Stimulated activated CD8-positive, alpha-beta memory T cell treated with anti-CD3 and anti-CD28 coated beads, Interleukin-7, amount 100 ng/mL, for 4 hours (primary cell): ENCODE measurements at places on chromosomes 7 and 10.

DNA sequence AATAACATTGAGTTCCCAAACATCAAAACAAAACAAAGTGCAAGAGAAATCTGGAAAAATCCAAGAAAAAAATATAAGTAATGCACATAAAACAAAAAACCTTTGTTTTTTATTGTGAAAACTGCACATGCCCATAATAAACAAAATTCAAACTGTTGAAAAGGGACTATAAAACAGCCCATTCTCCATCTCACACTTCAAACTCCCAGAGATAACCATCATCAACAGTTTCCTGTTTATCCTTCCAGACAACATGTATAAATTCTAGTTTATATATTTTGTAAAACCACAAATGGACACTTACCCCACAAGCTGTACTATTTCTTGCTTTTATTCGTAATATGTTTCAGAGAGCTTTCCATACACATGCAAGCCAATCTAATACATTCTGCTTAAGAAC is 79.3 kb downstream of the DPY19L1 start:
- DNase-seq, result no peak

- DNase-seq, result no peak
These were observed 5.8 kb upstream of the KCNH2 start for GRCh38 chr7:150983893-150984368.

GRCh38 chr7:65233409-65234034 is 140.1 kb upstream of the ZNF92 start:
- no peak for DNase-seq

DNA sequence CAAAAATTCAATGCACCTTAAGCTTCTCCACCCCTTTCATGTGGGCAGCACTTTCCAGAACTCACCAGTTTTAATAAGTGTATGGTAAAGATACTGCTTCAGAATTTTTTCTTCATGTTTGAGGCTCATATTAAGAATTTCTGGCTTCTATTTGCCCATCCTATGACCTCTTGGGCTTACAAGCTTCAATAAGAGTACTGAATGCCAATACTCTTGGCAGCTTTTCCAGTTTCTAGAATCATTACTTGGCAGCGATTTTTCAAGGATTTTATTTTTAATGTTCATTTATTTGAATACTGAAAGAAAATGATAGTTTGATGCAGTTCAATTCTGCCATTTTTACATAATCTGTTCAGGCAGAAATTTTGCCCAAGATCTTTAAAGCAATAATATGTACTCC is 242.1 kb upstream of the KCND2 start:
- no peak for DNase-seq

GRCh38 chr10:71362141-71362540 is 34.6 kb upstream of the CDH23 start:
- no peak for DNase-seq

DNA sequence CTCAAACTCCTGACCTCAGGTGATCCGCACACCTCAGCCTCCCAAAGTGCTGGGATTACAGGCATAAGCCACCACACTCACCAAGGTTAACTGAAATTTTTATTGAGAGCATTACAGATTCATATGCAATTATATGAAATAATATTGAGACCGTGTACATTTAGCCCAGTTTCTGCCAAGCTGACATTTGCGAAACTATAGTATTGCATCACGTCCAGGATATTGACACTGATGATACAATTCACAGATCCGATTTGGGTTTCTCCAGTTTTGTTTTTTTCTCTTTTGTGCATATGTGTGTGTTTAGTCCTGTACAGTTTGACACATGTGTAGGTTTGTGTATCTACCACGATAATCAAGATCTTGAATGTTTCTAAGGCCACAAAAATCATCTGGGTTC is 627.9 kb upstream of the FOXK1 start:
- no peak for DNase-seq

DNA sequence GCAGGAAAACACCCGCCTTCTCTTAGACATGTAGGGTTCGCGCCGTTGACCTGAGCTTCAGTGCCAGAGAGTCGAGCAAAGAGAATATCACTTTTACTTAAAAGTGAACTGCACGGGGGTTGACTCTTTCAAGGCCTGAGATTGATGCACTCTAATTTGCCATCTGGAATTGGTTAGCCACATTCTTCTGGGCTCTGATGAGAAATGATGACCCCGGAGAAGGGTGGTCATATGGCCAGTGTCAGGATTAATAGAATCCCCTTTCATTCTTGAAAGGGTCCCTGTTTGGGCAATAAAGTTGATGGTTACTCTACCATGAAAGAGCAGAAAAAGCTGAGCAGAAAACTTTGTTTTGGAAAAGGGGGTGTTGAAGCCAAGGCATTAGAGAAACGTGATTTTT is 31.2 kb downstream of the GRK5 start:
- no peak for DNase-seq

DNA sequence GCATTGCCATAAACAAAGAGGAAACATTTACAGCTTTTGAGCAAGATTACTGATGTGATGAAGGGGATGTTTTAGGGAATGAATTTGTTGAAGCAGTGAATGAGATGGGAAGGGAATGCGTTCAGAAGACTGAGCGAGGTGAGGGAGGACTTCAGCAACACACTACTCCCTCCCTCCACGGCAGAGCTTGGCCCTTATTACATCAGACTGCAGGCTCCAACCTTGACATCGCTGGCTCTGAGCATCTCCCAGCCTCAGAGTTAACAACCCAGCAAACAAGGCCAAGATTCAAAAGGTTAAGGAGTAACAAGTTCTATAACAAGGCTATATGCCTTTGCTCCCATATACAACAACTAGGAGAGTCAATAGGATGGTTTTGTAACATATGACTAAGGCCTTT is 164.4 kb downstream of the ELMO1 start:
- DNase-seq, result no peak

DNA sequence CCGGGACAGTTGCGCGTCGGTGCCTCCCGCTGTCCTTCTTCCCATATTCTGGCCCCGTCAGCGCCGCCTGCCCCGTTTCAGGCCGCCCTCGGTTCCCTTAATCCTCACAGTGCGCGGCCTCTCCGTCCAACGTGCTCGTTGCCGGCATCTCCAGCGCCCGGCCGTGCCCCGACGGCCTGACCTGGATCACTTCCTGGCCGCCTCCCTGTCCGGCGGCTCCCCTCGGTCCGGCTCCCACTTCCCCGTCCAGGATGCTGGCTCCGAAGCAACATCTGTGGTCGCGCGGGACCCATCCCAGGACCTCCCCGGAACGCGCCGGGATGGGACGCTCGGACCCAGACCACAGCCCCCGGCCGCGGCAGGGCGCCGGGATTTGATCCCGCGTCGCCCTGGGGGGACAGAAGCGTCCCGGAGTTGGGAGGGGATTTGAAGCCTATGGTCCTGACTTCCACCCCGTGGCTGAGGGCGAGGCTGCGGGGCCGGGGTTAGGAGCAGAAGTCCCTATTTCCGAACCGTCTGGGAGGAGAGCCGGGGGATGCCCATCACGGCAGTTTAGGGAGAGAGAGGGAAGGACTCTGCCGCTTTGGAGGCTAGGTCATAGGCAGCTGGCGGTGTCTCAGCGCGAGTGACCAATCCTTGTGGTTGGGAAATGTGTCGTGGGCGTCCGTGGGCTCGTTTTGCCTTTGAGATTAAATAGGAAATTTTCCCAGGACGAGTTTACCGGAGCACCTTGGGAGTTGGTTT is 53.8 kb downstream of the KCTD7 start:
- DNase-seq, result no peak

- no peak for DNase-seq
These were observed 14.4 kb upstream of the GPR15LG start for GRCh38 chr10:84159076-84159685.

GRCh38 chr7:29434380-29434768 is 129.3 kb upstream of the PRR15 start:
- no peak for DNase-seq

GRCh38 chr10:110535958-110536891 is 31.3 kb upstream of the SMC3 start:
- peak; percentile 80 for DNase-seq

DNA sequence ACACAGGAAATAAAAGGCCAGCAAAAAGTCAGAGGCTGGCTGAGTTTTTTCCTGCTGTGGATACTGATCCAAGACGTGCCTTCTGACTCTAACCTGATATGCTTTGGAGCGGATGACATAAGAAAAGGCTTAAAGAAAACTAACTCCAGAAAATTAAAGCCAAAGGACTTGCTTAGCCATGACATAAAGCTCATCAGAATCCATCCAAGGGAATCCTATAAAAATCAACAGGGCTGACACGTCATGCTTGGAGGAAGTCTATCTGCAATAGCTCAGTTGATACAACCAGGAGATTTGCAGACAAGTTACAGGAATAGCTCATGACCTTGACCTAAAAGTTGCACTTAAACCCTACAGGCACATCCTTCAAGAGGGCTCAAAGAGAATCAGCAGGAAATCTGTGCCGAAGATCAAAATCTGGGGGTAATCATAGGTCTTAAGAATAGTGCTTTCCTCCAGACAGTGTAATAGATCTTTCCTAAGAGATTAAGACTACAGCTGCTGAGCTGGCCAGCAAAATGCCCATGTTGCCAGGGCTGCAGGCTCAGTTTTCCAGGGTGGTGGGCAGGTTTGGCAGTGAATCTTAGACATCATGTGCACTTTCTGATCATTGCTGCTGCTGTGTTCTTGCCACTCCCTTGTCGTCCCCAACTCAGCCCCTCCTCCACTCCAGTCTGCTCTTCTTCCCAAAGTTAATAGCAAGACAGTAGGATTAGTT is 111.5 kb upstream of the SVIL start:
- DNase-seq, result no peak

GRCh38 chr10:91474009-91474408 is 63.9 kb downstream of the HECTD2 start:
- no peak for DNase-seq

DNA sequence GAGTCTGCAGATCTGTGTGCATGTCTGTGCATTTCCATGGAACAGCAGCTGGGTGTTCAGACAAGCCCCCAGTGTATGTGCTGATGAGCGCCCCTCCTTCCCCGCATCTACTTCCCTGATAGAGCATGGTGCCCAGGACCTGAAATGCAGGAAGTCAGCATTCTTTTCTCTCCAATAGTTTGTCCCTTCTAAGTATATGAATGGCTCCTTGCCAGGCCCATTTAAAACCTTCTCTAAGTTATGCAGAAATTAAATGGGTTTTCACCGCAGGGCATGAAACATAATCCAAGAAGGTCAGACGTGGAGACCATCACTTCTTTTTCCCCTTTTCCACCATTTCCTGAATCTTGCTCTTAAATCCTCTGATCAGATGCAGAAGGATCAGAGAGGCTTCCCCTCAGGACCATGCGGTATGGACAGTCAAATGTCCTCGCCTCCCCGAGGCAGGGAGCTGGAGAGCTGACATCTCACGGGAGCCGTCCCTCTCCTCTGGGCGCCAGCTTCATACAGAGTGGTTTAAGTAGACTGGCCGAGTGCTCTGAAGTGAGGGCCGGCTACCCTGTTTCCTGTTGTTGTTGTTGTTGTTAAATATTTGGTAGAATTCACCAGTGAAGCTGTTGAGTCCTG is 155.3 kb downstream of the C10orf105 start:
- no peak for DNase-seq

DNA sequence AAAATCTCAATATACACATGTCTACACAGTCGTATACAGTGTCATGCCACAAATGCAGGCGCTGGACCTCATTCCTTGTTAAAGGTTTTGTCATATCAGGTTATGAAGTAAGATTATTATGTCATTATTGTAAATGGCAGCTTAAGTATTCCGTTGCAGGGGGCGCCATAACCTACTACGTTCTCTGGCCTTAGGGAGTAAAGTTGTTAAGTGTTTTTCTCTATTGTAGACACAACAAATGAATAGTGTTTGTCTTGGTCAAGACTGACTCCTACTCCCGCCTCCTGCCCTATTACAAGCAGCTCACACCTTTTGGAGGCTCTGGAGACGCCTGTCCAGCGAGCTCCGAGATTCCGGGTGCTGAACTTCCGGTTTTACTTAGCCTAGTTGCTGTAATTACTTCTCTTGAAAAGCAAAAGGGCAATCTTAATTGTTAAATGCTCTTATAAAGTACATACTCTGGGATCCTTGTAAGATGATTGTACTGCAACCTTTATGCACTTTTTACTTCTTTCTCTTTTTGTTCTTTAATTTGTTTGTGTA is 994 bp downstream of the GATAD1 start:
- peak; percentile 21 for DNase-seq

DNA sequence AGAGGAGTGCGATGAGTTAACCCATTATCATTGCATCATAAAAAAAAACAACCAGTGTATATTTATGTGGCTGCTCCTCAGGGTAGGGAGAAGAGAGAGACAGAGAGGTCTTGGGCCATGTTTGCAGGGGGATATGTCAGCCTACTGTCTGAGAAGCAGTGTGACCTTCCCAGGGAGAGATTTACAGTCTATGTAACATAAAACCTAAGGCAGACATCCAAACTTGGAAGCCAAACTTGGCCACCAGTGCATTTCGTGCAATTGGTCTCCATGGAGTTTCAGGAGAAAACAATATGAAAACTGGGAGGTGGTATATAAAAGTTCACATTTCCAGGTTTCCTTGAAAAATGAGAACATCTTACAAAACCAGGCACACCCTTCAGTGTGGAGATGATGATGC is 85.9 kb upstream of the CXCL12 start:
- DNase-seq, result no peak

- DNase-seq, result no peak
These were observed 427.8 kb downstream of the DNAJB9 start for GRCh38 chr7:108997480-108997879.

GRCh38 chr7:107924841-107925504 is 34.0 kb downstream of the DLD start:
- DNase-seq, result no peak

DNA sequence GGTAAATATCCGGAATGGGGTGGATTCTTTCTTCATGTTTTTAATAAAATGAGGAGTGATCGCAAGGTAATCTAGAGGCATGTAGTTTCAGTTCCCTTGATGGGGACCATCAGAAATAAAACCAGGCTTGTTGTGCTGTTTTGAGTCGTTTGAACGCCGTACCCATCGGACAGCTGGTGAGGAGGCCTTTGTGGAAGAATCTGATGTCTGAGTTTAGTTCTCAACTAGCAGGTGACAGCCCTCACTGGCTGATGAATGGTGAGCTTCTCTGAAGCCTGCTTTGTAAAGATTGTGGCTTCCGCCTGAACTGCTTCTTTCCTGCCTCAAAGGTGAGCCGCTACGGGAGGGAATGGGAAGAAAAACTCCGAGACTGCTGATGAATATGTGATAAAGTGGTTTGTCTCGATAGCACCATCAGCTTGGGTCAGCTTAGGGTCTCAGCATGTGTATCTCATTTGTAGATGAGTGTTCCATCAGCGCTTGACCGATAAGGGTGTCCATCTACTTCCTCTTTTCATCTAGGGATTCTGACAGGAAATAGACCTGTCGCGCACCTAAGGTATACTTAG is 977 bp downstream of the TMEM248 start:
- peak; percentile 12 for DNase-seq

GRCh38 chr10:12287772-12288171 is 61.6 kb upstream of the CAMK1D start:
- no peak for DNase-seq

- no peak for DNase-seq
These were observed 4.6 kb downstream of the NFKB2 start for GRCh38 chr10:102400076-102400475.
